NCI-H82 (cell line): ENCODE measurements at places on chromosomes 12 and 14.

DNA sequence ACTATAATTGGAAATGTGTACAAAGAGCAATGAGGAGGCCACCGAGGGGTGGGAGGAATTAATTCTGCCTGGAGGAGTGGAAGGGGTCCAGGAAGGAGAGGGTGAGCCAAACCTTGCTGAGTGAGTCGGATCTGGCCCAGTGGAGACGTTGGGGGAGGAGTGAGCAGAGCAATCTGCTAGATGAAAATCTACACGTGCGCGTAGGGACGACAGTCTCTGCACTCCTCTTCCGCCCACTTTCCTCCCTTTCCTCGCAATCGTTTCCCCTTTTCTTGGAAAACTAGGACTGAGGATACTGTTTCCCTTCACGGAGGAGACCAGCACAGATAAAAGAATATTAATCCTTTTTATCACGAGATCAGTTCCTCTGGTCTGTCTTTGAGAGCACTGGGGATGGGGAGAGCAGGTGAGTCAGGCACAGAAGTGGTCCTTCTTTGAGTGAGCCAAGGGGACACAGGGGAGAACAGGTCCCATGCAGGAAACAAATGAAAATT, 2.9 kb upstream of the NAB2 start:
- peak; percentile 79 for DNase-seq

- peak; percentile 99 for DNase-seq
Measured at GRCh38 chr12:54341378-54342300, 16.7 kb downstream of the COPZ1 start.

- DNase-seq = peak; percentile 77
Measured at GRCh38 chr12:116599285-116600136, 40.3 kb downstream of the MAP1LC3B2 start.

GRCh38 chr12:50302686-50303085, 19.4 kb upstream of the LIMA1 start:
- DNase-seq = no peak

GRCh38 chr12:21566223-21566906, 38.3 kb downstream of the GYS2 start:
- DNase-seq = no peak

DNA sequence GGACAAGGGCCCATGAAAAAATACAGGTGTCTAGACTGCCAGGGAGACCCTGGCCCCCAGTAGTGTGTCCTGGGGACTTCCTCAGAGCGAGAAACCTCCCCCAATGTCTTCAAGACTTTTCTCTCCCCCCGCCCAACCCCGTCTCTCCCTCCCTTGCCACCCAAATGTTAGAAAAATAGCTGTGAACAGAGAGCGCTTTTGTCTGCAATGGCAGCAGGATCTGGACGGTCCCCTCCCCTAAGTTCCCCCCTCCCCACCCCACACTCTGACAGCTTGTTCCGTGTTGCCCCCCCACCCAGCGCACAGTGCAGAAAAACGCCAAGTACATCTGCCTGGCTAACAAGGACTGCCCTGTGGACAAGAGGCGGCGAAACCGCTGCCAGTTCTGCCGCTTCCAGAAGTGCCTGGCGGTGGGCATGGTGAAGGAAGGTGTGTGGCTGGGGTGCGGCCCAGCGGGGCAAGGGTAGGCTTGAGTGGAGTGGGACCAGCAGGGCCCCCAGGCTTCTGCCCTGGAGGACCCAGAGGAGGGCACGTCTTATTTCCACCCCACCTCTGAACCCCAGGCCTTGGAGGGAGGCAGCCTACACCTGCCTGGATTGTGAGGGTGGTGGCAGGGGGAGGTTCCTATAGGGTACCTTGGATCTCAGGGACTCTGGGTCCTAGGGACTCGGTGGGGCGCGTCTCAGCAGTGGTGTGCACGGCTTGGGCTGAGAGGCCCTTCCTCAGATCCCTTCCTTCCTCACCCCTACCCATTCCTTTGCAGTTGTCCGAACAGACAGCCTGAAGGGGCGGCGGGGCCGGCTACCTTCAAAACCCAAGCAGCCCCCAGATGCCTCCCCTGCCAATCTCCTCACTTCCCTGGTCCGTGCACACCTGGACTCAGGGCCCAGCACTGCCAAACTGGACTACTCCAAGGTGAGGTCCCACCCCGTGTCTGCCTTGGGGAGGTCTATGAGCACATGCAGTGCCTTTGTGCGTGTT, 4.8 kb downstream of the NR4A1 start:
- DNase-seq = no peak

GRCh38 chr12:110349096-110349495, 54.4 kb downstream of the ANAPC7 start:
- no peak for DNase-seq

- no peak for DNase-seq
Measured at GRCh38 chr12:25830456-25830855, 128.0 kb upstream of the RASSF8 start.

GRCh38 chr12:49228653-49229052, 36.2 kb upstream of the TUBA1C start:
- peak; percentile 50 for DNase-seq

GRCh38 chr14:61050417-61050816, 69.4 kb downstream of the SLC38A6 start:
- DNase-seq = peak; percentile 26

DNA sequence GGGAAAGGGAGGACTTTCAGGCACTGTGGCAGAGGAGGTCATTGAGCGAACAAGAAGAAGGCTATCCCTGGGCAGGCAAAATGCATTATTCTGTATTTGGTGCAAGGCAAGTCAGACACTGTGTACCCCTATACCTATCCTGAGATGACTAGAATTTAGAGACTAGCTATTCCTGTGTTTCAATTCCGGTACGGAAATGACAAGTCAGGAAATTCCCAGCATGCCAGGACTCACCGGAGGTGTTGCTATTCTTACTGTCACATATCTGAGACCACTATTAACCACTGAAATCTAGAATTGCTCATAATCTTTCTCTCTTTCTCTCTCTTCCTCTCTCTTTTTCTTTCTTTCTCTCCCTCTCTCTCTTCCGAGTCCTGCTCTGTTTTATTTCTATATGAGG, 297.1 kb downstream of the PDZRN4 start:
- DNase-seq = no peak

- no peak for DNase-seq
Measured at GRCh38 chr12:104294927-104295668, 8.4 kb upstream of the EID3 start.

DNA sequence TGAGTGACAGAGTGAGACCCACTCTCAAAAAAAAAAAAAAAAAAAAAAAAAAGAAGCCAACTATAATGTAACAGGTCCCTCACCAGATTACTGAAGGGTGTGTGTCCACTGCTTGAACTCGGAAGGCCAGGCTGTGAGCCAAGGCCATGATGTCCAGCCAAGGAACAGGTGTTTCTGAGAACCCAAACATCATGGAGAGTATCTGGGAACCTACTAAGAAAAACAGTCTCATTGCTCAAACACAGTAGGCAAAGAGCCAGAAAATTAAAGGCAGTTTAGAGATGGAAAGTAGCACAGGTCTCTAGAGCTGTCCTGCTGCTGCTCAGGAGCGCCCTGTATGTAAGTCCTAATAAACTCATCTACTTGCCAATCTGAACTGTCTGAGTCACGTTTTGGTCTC, 12.5 kb upstream of the MAP4K5 start:
- no peak for DNase-seq

DNA sequence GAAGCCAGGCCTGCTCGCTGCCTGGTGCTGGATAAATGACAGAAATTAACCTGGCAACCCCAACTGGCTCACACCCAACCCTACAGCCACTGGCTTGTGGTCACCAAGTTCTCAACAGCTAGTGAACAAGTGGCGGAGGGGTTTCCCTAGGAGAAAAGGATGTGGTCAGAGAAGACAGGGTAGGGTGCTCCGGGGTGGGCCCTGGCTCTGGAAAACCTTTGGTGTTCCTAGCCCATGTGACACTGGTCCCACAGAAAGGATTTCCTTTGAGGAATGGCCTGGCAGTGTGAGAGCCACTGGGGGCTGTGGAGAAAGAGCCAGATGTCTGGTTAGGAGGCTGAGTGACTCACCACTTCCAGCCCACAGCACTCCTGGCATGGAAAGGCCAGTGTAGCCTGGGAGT, 8.7 kb downstream of the SYNE3 start:
- no peak for DNase-seq

GRCh38 chr14:79229383-79229909, 981.9 kb downstream of the DIO2 start:
- peak; percentile 39 for DNase-seq

- no peak for DNase-seq
Measured at GRCh38 chr12:40752011-40752410, 59.8 kb downstream of the CNTN1 start.

GRCh38 chr12:63326260-63326659, 175.3 kb upstream of the AVPR1A start:
- DNase-seq = no peak

DNA sequence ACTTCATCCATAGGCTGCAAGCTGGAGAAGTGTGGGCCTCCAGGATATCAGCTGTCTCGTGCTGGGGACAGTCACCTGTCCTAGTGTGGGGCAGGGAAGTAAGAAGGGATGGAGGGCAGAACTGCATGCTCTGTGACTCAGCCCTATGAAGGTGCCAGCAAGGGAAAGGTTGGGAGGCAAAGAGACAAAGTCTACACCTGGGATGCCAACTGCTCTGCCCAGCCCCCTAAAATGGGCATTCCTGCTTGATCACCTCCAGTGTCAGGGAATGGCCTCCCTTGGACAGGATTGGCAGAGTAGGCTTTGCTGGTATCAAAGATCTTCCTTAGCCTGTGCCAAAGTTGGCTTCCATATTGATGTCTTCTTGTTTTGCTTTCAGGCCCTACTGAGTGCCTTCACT, 335.0 kb downstream of the BCL11B start:
- DNase-seq = no peak

- DNase-seq = peak; percentile 25
Measured at GRCh38 chr12:52395761-52396434, 10.2 kb downstream of the KRT82 start.

DNA sequence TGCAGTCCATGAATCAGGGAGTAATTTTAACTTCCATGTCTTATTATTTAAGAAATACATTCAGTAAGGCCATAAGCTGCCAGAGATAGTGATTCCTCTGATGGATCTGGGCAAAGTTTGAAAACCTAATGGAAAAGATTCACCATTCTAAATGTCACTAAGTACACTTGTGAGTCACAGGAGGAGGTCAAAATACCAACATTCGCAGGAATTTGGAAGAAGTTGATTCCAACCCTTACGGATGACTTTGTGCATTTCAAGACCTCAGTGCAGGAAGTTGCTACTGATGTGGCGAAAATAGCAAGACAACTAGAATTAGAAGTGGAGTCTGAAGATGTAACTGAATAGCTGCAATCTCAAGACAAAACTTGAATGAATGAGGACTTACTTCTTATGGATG, 69.8 kb downstream of the OSBPL8 start:
- no peak for DNase-seq

- peak; percentile 92 for DNase-seq
Measured at GRCh38 chr12:107607464-107608392, 77.9 kb upstream of the PWP1 start.

DNA sequence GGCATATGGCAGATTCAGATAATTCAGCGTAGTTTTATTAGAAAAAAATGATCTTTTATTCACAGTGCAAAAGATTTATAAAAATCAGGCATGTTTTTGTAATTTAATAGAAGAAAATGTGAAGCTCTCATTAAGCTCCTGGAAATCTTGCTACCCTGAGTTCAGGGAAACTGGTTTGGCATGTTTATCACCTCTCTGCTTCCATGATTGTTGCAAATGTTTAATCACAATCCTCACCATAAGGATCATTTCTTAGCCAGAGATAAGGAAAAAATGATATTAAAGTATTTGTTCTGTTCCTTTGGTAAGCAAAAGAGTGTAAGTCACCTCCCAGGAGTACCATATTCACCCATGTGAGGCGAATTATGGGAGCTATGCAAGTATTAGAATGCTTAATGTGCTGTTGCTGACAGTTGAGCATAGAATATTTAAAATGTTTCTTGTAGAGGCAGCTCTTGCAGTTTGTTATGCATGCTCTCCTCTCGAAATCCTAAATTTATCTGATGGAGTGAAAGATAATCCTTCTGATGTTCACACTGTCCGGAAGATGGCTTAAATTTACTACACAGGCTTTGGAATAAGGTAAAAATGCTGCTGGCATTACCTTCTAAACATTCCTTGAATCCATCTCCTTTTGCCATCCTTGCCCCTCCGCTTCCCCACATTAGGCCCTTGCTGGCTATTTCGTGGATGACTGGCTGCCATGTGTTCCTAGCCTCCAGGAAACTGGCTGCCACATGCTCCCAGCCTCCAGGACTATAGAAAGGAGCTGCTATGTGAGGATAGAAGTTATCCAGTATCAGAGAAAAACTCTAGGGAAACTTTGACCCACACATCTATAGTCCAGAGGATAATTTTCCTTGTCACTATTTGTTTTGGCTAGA, 115.8 kb upstream of the CCDC198 start:
- peak; percentile 58 for DNase-seq

GRCh38 chr12:6667559-6668210, 4.8 kb upstream of the ING4 start:
- peak; percentile 59 for DNase-seq

DNA sequence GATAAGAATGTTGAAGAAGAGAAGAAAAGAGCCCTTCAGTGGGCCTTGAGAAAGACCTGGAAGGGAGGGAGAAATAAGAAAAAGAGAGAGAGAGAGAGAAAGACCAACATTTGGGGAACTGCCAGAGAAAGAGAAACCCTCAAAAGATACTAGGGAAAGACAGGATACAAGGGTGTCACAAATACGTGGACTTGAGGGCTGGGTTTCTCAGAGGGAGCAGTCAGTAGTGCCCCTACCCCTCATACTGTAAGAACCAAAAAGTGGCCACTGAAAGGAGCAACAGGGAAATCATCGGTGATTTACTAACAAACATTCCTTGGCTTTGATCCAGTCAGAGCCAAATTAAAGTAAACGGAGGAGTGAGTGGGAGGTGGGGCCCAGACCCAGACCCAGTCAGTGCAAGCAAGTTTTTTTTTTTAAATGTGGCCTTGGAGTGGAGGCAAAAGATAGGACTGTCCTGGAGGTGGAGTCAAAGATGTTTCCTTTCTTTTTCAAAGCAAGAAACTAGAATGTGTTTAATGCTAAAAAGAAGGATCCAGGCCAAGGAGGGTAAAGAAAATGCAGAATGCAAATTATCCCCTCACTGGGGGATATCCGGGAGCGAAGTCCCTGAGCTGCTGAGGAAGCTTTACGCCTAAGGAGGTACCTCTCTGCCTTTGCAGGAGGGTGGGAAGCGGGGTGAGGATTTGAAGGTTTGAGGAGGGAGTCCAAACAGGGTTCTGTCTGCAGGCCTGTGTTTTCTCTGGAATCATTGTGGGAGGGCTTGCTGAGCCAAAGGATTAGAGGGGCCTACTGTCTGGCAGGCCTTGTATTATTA, 143.5 kb upstream of the AMIGO2 start:
- peak; percentile 26 for DNase-seq

- no peak for DNase-seq
Measured at GRCh38 chr12:106663385-106663784, 80.6 kb downstream of the RFX4 start.
